ENCODE measurements at places on chromosomes 3 and 15.
A peak's percentile ranks its signal among the peaks of the same experiment; 100 is the strongest.

- H3K4me3 ChIP-seq, result peak within 1 kb of the TSS; percentile 70
- peak; percentile 29 for DNase-seq
- H3K27me3 ChIP-seq, result no peaks in the 10 kb centered on the region
These were observed at the start of gene BDH1 for GRCh38 chr3:197555281-197556261. BDH1 (minus strand) TSS chr3:197555968; CDS start chr3:197546443, 9,525 bp downstream.

DNA sequence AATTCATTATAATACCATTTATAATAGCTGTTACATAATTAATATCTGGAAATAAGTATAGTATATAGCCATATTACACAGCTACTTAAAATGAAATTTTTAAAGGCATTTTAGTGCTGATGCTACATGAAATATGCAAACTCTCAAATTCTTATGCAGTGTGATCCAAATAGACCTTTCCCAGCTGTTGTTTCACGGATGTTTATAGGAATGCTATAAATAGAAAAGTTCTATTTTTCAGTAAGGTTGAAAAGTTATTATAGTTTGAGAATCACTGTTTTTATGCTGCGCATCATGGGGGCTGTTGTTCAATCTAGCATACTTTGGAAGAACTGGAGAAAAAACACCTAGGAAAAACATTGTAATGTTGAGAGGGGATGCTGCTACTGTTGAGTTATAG lies 147.7 kb upstream of the TRIM42 start:
- H3K4me1 ChIP-seq, result no peaks in the 10 kb centered on the region
- H3K27me3 ChIP-seq, result no peaks in the 10 kb centered on the region
- H3K36me3 ChIP-seq, result no peaks in the 10 kb centered on the region
- no peak overlapping the region for H3K27ac ChIP-seq
- H3K4me3 ChIP-seq, result no peak overlapping the region

DNA sequence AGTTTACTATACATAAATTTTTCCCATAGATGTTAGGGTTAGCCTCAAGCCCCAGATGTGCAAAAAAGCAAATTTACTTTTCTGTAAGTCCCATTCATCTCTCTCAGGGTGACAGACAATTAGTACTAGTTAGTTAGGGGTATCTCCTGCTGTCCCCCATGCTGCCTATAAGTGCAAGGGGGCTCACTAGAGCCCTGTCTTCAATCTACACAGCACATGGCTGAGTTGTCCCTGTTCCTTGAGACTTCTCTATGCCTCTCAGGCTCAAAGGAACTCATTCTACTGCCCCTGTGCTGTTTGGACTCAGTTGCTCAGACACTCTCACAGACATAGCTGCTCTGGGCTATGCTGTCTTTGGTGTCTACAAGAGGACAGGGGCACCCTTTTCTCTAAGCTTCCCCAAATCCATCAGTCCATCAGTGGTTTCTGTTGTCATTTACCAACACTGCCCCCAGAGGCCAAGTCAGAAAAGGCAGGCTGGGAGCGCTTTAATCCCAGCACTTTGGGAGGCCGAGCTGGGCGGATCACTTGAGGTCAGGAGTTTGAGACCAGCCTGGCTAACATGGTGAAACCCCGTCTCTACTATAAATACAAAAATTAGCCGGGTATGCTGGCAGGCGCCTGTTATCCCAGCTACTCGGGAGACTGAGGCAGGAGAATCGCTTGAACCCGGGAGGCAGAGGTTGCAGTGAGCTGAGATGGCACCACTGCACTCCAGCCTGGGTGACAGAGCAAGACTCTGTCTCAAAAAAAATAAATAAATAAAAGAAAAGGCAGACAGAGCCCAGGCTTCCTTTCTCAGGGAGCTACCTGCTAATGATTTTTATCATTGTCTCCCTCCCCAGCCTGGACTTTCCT lies 31.4 kb upstream of the PRTG start:
- peak; percentile 17 for DNase-seq
- no peaks in the 10 kb centered on the region for H3K4me1 ChIP-seq

- no peak for DNase-seq
- H3K36me3 ChIP-seq, result no peaks in the 10 kb centered on the region
- H3K27me3 ChIP-seq, result no peaks in the 10 kb centered on the region
- no peaks in the 10 kb centered on the region for H3K4me1 ChIP-seq
- no peak overlapping the region for H3K27ac ChIP-seq
These were observed 13.0 kb downstream of the ZBED2 start for GRCh38 chr3:111582120-111582474.

DNA sequence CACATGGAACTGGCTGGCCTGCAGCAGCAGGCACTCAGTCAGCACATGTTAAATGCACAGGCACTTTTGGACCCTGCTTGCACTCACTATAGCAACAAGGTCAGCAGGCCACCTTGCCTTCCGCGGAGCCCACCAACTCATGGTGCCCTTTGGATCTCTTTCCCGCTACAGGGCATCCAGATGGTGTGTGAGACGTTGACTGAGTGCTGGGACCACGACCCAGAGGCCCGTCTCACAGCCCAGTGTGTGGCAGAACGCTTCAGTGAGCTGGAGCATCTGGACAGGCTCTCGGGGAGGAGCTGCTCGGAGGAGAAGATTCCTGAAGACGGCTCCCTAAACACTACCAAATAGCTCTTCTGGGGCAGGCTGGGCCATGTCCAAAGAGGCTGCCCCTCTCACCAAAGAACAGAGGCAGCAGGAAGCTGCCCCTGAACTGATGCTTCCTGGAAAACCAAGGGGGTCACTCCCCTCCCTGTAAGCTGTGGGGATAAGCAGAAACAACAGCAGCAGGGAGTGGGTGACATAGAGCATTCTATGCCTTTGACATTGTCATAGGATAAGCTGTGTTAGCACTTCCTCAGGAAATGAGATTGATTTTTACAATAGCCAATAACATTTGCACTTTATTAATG lies 85.0 kb downstream of the TGFBR2 start:
- no peaks in the 10 kb centered on the region for H3K27me3 ChIP-seq
- peaks cover 65% of the 10 kb centered on the region for H3K36me3 ChIP-seq
- peaks cover 29% of the 10 kb centered on the region for H3K4me1 ChIP-seq
- H3K4me3 ChIP-seq, result no peak overlapping the region
- no peak overlapping the region for H3K27ac ChIP-seq

- H3K36me3 ChIP-seq, result no peaks in the 10 kb centered on the region
- peaks cover 12% of the 10 kb centered on the region for H3K27me3 ChIP-seq
- no peak overlapping the region for H3K4me3 ChIP-seq
- no peaks in the 10 kb centered on the region for H3K4me1 ChIP-seq
- no peak overlapping the region for H3K27ac ChIP-seq
These were observed 24.7 kb upstream of the OR5K4 start for GRCh38 chr3:98328933-98329332.

DNA sequence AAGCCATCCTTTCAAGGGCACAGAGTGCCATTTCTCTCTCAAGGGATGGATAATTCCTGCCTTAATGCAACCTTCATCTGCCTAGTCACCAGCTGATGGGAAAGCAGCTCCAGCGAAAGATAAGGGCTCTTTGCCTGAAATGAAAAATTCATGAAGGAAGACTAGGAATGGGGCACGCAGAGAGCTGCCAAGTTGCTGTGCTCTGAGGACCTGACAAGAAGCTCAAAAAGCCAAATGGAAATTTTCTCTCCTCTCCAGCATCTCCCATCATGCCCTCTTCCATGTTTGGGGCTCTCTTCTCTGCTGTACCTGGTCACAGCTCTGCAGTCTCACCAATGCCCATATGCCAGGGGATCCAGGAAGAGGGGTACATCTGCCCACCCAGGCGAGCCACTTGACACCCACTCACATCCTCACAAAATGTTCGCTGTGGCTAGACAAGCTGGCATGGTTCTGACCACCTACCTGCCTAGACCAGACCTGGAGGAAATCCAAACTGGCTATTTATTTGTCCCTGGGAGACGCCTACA lies 29.3 kb upstream of the ABHD2 start:
- H3K27me3 ChIP-seq, result no peaks in the 10 kb centered on the region
- DNase-seq, result no peak
- H3K36me3 ChIP-seq, result no peaks in the 10 kb centered on the region
- no peak overlapping the region for H3K27ac ChIP-seq
- H3K4me3 ChIP-seq, result no peak overlapping the region

- no peak overlapping the region for H3K4me3 ChIP-seq
- H3K27me3 ChIP-seq, result no peaks in the 10 kb centered on the region
- no peaks in the 10 kb centered on the region for H3K36me3 ChIP-seq
- peak; percentile 83 for DNase-seq
- no peak overlapping the region for H3K27ac ChIP-seq
- H3K4me1 ChIP-seq, result peaks cover 57% of the 10 kb centered on the region
These were observed 34.7 kb upstream of the NDUFB4 start for GRCh38 chr3:120561251-120562045.

GRCh38 chr3:5428607-5429516 lies 241.4 kb downstream of the EDEM1 start:
- DNase-seq, result no peak
- no peak overlapping the region for H3K4me3 ChIP-seq
- H3K36me3 ChIP-seq, result no peaks in the 10 kb centered on the region
- no peak overlapping the region for H3K27ac ChIP-seq

DNA sequence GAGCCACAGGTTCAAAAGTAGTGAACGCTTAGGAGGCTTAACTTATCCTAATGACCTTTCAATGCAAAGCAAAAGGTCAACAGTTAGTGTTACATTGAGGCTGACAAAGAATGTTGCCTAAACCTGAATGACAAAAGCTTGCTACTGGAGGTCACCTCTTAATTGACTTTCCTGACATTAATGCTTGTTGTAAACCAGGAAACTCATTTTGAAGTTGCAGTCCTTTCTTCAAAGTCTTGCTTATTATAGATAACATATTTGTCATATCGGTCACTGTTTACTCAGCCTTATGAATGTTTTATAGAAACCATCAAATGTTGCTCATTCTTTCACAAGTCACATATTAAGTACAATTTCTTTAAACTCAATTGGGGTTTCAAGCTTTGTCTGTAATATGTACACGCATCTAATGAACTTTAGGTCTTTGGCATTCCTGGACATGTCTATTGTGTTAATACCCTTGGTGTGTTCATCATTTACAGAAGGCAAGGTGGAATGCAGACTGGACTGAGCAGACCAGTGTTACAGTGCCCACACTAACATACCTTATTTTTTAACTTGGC lies 488.2 kb upstream of the NECTIN3 start:
- no peak overlapping the region for H3K27ac ChIP-seq
- H3K27me3 ChIP-seq, result no peaks in the 10 kb centered on the region
- no peaks in the 10 kb centered on the region for H3K4me1 ChIP-seq
- DNase-seq, result no peak
- H3K4me3 ChIP-seq, result no peak overlapping the region
- H3K36me3 ChIP-seq, result no peaks in the 10 kb centered on the region

DNA sequence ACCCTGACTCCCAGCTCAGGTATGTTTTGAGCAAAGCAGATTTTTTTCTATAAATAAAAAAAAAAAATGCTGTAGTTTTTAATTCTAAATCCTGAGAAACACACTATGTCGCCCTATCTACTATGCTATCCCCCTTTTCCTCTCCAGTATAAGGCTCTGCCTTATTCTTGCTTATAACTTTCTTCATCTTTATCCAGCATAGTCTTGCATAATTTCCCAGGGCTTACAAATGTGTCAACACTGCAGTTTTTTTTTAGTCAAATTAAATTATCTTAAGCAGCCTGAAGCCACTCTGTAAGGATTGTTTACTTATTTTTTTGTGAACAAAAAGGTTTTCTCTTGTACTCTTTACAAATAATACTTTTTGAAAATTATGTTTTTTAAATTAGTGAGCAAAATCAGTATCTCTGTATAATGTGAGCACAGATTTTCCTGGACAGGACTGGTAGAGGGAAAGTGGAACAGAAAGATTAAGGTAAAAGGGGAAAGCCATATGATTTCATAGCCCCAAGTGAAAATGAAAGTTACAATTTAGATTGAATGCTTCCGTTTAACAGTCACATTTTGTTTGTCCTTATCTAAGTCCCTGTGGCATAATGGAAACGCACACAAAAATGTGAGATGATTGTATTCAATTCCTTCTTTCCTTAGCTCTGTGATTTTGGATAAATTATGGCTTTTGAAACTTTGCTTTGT lies 5.6 kb upstream of the PYDC2 start:
- no peaks in the 10 kb centered on the region for H3K4me1 ChIP-seq
- no peaks in the 10 kb centered on the region for H3K27me3 ChIP-seq
- no peaks in the 10 kb centered on the region for H3K36me3 ChIP-seq

GRCh38 chr15:87628311-87628710 lies 628.2 kb downstream of the NTRK3 start:
- no peaks in the 10 kb centered on the region for H3K36me3 ChIP-seq
- H3K4me3 ChIP-seq, result no peak overlapping the region
- H3K27ac ChIP-seq, result no peak overlapping the region
- H3K27me3 ChIP-seq, result no peaks in the 10 kb centered on the region
- DNase-seq, result no peak

GRCh38 chr15:82968066-82968465 lies 15.5 kb upstream of the HOMER2 start:
- H3K36me3 ChIP-seq, result no peaks in the 10 kb centered on the region
- no peak overlapping the region for H3K27ac ChIP-seq
- H3K4me3 ChIP-seq, result no peak overlapping the region
- peaks cover 24% of the 10 kb centered on the region for H3K4me1 ChIP-seq
